ENCODE measurements at places on chromosomes 6 and 20. TPM values are rescaled to one million over a fixed set of nuclear protein-coding genes. Genes with fewer than 3 reads are reported as not detected.

PAK5 gene
- not detected for total RNA-seq

TRDN gene
- total RNA-seq = not detected

ADGRG6 gene
- 0.51 TPM for total RNA-seq

HSD17B8 gene
- 24.4 TPM for total RNA-seq

MMP24 gene
- 0.16 TPM for total RNA-seq

SNAI1 gene
- 1.3 TPM for total RNA-seq

ERVFRD-1 gene
- total RNA-seq = not detected

PRR3 gene
- 12.8 TPM for total RNA-seq

TJAP1 gene
- 30.8 TPM for total RNA-seq

GRCh38 chr6:25498505-25498904 lies 153.5 kb upstream of the SCGN start:
- no peaks in the 10 kb centered on the region for H3K36me3 ChIP-seq
- H3K27me3 ChIP-seq = no peaks in the 10 kb centered on the region
- no peak overlapping the region for H3K27ac ChIP-seq

DNA sequence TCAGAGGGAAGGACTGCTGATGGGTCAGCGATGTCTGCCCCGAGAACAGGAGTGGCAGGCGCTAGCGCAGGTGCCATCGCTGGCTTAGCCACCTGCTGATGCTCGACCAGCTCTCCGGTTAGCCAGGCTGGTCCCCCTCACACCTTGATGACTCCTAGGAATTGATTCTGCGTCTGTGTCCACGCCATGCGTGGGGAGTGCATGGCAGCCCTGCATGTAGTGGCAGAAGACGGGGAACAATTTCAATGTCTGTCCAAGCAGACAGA lies 6.7 kb downstream of the SS18L1 start:
- DNase-seq = no peak
- peaks cover 29% of the 10 kb centered on the region for H3K4me1 ChIP-seq
- no peaks in the 10 kb centered on the region for H3K27me3 ChIP-seq
- H3K27ac ChIP-seq = no peak overlapping the region
- H3K4me3 ChIP-seq = no peak overlapping the region

GRCh38 chr6:147279427-147279826 lies 75.2 kb downstream of the STXBP5 start:
- H3K27me3 ChIP-seq = no peaks in the 10 kb centered on the region
- no peaks in the 10 kb centered on the region for H3K4me1 ChIP-seq
- no peak overlapping the region for H3K4me3 ChIP-seq
- H3K36me3 ChIP-seq = peaks cover 20% of the 10 kb centered on the region

DNA sequence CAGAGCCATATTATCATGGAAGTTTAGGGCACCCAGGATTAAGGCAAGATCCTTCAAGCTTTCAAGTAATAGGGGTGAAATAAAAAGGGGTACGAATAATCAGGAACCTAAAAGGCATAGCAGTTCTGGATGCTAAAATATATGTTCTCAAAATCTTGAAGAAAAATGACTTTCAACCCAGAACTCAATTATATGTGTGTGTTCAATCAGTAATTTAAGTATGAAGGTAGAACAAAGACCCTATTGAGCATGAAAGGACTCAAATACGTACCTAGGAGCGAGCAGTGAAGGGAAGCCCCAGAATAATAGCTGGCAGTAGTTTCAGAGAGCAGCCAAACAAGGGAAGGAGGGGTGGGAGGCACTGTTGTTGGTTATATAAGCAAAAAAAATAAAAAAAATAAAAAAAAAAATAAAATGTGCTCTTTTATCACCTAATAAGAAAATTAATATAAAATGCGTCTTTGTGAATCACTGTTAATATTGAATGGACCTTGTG lies 45.4 kb downstream of the MYO6 start:
- no peaks in the 10 kb centered on the region for H3K27me3 ChIP-seq
- no peaks in the 10 kb centered on the region for H3K4me1 ChIP-seq
- no peak overlapping the region for H3K27ac ChIP-seq

GRCh38 chr20:23244916-23245552 lies 105.6 kb upstream of the NXT1 start:
- no peak for DNase-seq
- no peaks in the 10 kb centered on the region for H3K36me3 ChIP-seq
- no peaks in the 10 kb centered on the region for H3K27me3 ChIP-seq
- no peaks in the 10 kb centered on the region for H3K4me1 ChIP-seq

- H3K4me3 ChIP-seq = no peak overlapping the region
- DNase-seq = no peak
- no peaks in the 10 kb centered on the region for H3K36me3 ChIP-seq
- no peak overlapping the region for H3K27ac ChIP-seq
- no peaks in the 10 kb centered on the region for H3K4me1 ChIP-seq
- peaks cover 16% of the 10 kb centered on the region for H3K27me3 ChIP-seq
Observed at GRCh38 chr6:131946992-131947955, 3.9 kb downstream of the CCN2 start.

- H3K4me1 ChIP-seq = no peaks in the 10 kb centered on the region
- no peak overlapping the region for H3K4me3 ChIP-seq
- H3K27me3 ChIP-seq = peaks cover 6% of the 10 kb centered on the region
- H3K36me3 ChIP-seq = no peaks in the 10 kb centered on the region
- DNase-seq = no peak
Observed at GRCh38 chr20:63017826-63018411, 11.2 kb upstream of the BHLHE23 start.

DNA sequence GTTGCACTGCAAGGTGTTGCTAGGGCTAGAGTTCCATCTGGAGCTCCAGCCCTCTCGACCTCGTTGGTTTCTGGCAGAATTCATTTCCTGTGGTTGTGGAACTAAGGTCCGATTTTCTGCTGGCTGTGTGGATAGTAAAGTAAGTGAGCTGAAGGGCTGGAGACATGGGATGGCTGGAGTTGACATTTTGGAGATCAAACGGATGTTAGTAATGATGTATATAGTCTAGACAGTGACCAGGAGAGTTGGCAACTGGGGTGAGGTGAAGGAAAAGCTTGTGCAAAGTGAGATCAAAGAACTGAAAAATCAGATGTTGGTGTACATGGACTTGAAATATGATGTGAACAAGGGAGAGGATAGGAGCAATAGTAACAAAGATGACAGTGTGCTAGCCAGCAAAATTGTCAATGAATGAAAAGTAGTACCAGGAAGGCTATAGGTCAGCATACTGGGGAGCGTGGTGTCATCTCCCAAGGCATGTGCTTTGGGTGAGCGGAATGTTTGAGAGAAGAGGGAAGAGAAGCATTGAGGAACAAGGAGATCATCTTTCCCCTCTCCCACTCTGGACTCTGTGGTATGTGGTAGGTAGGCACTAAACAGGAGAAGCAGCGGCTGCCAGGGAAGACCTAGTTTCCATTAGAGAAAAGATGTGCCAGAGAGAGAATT lies 7.8 kb downstream of the QRSL1 start:
- no peaks in the 10 kb centered on the region for H3K36me3 ChIP-seq
- no peak overlapping the region for H3K4me3 ChIP-seq
- DNase-seq = no peak
- H3K4me1 ChIP-seq = no peaks in the 10 kb centered on the region
- H3K27ac ChIP-seq = no peak overlapping the region
- H3K27me3 ChIP-seq = no peaks in the 10 kb centered on the region

DNA sequence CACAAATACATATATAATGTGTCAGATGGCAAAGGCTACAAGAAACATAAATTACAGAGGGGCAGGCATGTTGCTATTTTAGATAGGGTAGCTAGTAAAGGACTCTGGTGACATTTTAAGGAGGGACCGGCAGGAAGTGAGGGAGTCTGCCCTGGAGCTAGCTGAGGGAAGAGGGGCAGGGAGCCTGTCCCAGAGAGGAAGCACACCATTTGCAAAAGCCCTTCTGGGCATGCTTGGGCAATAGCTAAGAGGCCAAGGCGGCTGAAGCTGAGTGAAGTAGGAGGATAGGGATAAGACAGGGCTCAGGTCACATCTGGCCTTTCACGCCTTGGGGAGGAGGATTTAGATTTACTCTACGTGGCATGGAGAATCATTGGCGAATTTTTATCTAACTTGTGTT lies 96.2 kb downstream of the RTN4IP1 start:
- no peaks in the 10 kb centered on the region for H3K27me3 ChIP-seq
- H3K4me1 ChIP-seq = peaks cover 17% of the 10 kb centered on the region
- H3K4me3 ChIP-seq = no peak overlapping the region

GRCh38 chr20:63054103-63054474 lies 47.3 kb upstream of the BHLHE23 start:
- H3K27ac ChIP-seq = no peak overlapping the region
- no peaks in the 10 kb centered on the region for H3K4me1 ChIP-seq
- no peaks in the 10 kb centered on the region for H3K36me3 ChIP-seq
- H3K4me3 ChIP-seq = no peak overlapping the region
- H3K27me3 ChIP-seq = peaks cover 63% of the 10 kb centered on the region

DNA sequence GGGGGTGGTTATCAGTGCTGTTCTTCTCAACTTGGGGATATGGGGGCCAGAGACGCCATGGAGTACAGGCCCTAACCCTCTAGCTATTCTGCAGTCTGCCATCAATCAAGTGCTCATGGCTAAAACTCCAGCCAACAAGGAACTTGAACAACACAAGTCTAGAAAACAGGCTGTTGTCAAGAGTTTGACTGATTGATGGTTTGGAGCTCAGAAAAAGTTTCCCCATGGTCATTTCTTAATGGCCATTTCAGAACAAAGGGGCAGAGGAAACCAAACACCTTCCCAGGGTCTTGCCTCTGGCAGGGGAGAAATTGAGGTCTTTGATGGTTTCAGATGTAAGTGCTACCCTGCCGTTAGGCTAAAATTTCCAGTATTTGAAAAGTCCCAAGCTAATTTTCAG lies 15.1 kb downstream of the PCK1 start:
- no peak for DNase-seq
- no peak overlapping the region for H3K4me3 ChIP-seq
- H3K27ac ChIP-seq = no peak overlapping the region
- no peaks in the 10 kb centered on the region for H3K36me3 ChIP-seq

GRCh38 chr6:89037141-89037900 lies 43.2 kb upstream of the PNRC1 start:
- H3K4me1 ChIP-seq = no peaks in the 10 kb centered on the region
- no peak overlapping the region for H3K27ac ChIP-seq
- no peak for DNase-seq
- H3K36me3 ChIP-seq = no peaks in the 10 kb centered on the region

- no peak overlapping the region for H3K27ac ChIP-seq
- no peaks in the 10 kb centered on the region for H3K27me3 ChIP-seq
- no peak for DNase-seq
- no peaks in the 10 kb centered on the region for H3K36me3 ChIP-seq
- no peaks in the 10 kb centered on the region for H3K4me1 ChIP-seq
Observed at GRCh38 chr6:73375216-73375615, 5.5 kb upstream of the OOEP start.

GRCh38 chr6:3322366-3322890 lies 63.7 kb downstream of the PSMG4 start:
- H3K4me3 ChIP-seq = no peak overlapping the region
- H3K27me3 ChIP-seq = no peaks in the 10 kb centered on the region
- DNase-seq = no peak
- H3K36me3 ChIP-seq = no peaks in the 10 kb centered on the region
- H3K4me1 ChIP-seq = peaks cover 18% of the 10 kb centered on the region
- H3K27ac ChIP-seq = no peak overlapping the region

DNA sequence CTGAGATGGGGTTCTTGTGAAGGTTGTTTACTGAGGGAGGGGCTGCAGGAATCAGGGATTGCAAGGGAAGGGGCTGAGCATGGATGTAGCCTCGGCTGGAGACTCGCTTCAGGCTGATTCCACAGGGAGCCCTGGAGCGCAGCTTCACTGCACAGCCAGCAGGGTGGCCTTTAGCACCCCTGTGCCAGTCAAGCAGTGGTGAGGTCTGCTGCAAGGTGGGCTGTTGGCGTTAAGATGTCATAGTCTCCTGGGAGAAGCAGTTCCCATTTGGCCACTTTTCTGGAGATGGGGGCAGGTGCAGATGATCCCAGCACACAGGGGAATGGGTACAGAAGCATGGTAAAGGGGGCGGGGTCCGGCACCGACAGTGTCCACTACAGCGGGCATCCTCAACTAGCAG lies 126.3 kb downstream of the TOX2 start:
- no peak overlapping the region for H3K4me3 ChIP-seq
- H3K36me3 ChIP-seq = no peaks in the 10 kb centered on the region
- no peak for DNase-seq
- no peaks in the 10 kb centered on the region for H3K4me1 ChIP-seq

DNA sequence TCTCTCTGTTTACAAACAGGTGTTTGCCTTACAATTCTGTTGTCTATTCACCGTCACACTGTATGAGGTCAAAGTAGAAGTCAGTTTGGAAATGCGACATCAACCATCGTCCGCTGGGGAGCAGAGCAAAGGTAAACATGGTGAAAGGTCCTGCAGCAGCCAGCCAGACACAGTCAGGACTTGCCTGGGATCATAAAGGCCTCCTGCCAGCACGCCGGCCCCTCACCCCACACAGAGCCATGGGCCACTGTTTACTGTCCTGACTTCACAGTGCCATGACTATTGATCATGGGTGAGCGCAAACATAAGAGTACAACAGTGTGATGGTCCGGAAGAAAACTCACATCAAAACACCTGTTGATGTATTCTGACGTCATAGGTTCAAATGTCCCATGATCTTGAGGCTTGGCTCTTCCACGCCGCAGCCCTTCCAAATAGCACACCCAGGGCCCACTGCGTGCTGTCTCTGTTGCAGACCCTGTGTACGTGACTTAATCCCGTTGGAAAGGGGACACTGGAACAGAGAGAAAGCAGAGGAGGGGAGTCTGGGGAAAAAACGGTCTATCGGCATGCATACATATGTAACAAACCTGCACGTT lies 16.9 kb upstream of the PPP1R3G start:
- H3K4me3 ChIP-seq = no peak overlapping the region
- H3K27me3 ChIP-seq = no peaks in the 10 kb centered on the region
- DNase-seq = no peak
- H3K4me1 ChIP-seq = no peaks in the 10 kb centered on the region
- no peaks in the 10 kb centered on the region for H3K36me3 ChIP-seq
- H3K27ac ChIP-seq = no peak overlapping the region

- DNase-seq = no peak
- H3K27me3 ChIP-seq = no peaks in the 10 kb centered on the region
- H3K36me3 ChIP-seq = no peaks in the 10 kb centered on the region
- H3K27ac ChIP-seq = no peak overlapping the region
- H3K4me1 ChIP-seq = no peaks in the 10 kb centered on the region
- no peak overlapping the region for H3K4me3 ChIP-seq
Observed at GRCh38 chr6:146335336-146335735, 208.3 kb upstream of the RAB32 start.

DNA sequence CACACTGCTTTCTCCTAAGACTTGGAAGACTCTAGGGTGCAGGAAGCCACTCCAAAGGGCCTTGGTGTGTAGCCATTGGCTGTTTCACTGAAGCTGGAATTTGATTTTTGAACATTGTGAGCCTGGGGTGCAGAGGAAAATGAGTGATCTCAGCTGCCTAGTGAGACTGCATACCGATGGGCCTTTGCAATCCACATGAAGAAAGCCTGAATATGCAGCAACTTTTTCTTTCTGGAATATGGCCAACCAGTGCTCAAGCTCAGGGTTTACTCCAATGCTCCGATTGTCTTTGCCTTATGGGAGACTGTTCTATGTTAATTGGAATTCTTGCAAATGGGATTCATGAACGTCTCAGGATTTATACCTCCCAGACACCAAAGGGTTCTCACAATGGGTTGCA lies 242.6 kb downstream of the DOK5 start:
- DNase-seq = no peak
- no peaks in the 10 kb centered on the region for H3K36me3 ChIP-seq
- H3K27ac ChIP-seq = no peak overlapping the region
- H3K4me1 ChIP-seq = no peaks in the 10 kb centered on the region
- H3K4me3 ChIP-seq = no peak overlapping the region
- no peaks in the 10 kb centered on the region for H3K27me3 ChIP-seq

GRCh38 chr20:1651268-1652058 lies 6.1 kb downstream of the SIRPG start:
- H3K36me3 ChIP-seq = peaks cover 36% of the 10 kb centered on the region
- DNase-seq = no peak

- no peaks in the 10 kb centered on the region for H3K36me3 ChIP-seq
- no peak for DNase-seq
- H3K27ac ChIP-seq = no peak overlapping the region
- no peak overlapping the region for H3K4me3 ChIP-seq
- no peaks in the 10 kb centered on the region for H3K27me3 ChIP-seq
Observed at GRCh38 chr20:17558154-17558940, 11.5 kb upstream of the DSTN start.

Measured in T-cell (primary cell).